Activated T-cell treated with anti-CD3 and anti-CD28 coated beads, Interleukin-2, amount 50 U/mL, for 72 hours (primary cell): ENCODE measurements at places on chromosomes 11 and 22.

- no peaks in the 10 kb centered on the region for H3K36me3 ChIP-seq
- H3K27ac ChIP-seq, result no peak overlapping the region
- no peak overlapping the region for H3K4me3 ChIP-seq
- no peaks in the 10 kb centered on the region for H3K4me1 ChIP-seq
These were observed 311.9 kb downstream of the GUCY1A2 start for GRCh38 chr11:106706355-106706754.

DNA sequence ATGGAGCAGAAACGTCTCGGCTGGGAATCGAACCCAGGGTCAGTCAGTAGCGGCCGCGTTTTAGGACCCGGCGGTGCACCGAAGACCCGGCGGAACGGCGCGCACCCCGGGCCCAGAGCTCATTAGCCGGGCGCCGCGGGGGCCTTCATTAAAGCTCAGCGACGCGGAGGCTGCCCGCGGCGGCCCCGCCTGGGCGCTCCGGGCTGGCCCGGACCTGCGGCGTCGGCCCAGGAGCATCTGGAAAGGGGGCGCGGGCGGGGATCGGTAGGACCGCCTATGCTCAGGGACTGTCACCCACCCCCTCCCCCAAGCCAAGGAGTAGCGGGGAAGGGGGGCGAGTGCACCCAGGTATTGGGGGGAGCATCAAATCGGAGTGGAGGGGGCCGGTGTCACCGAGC is 52.2 kb downstream of the CYTH4 start:
- no peaks in the 10 kb centered on the region for H3K36me3 ChIP-seq
- DNase-seq, result no peak
- H3K27me3 ChIP-seq, result peaks cover 55% of the 10 kb centered on the region

GRCh38 chr11:87972133-87972532 is 203.1 kb downstream of the RAB38 start:
- no peaks in the 10 kb centered on the region for H3K36me3 ChIP-seq
- no peak overlapping the region for H3K27ac ChIP-seq
- H3K4me3 ChIP-seq, result no peak overlapping the region
- peaks cover 8% of the 10 kb centered on the region for H3K27me3 ChIP-seq
- H3K4me1 ChIP-seq, result no peaks in the 10 kb centered on the region
- no peak for DNase-seq

GRCh38 chr11:19777039-19777376 is 64.4 kb downstream of the NAV2 start:
- no peak overlapping the region for H3K27ac ChIP-seq
- H3K27me3 ChIP-seq, result peaks cover 57% of the 10 kb centered on the region
- H3K4me3 ChIP-seq, result peak overlapping the region; percentile 82

- no peak overlapping the region for H3K4me3 ChIP-seq
- no peaks in the 10 kb centered on the region for H3K36me3 ChIP-seq
- peaks cover 5% of the 10 kb centered on the region for H3K27me3 ChIP-seq
- DNase-seq, result no peak
- no peak overlapping the region for H3K27ac ChIP-seq
These were observed 44.2 kb upstream of the SMTN start for GRCh38 chr22:31036671-31037550.

DNA sequence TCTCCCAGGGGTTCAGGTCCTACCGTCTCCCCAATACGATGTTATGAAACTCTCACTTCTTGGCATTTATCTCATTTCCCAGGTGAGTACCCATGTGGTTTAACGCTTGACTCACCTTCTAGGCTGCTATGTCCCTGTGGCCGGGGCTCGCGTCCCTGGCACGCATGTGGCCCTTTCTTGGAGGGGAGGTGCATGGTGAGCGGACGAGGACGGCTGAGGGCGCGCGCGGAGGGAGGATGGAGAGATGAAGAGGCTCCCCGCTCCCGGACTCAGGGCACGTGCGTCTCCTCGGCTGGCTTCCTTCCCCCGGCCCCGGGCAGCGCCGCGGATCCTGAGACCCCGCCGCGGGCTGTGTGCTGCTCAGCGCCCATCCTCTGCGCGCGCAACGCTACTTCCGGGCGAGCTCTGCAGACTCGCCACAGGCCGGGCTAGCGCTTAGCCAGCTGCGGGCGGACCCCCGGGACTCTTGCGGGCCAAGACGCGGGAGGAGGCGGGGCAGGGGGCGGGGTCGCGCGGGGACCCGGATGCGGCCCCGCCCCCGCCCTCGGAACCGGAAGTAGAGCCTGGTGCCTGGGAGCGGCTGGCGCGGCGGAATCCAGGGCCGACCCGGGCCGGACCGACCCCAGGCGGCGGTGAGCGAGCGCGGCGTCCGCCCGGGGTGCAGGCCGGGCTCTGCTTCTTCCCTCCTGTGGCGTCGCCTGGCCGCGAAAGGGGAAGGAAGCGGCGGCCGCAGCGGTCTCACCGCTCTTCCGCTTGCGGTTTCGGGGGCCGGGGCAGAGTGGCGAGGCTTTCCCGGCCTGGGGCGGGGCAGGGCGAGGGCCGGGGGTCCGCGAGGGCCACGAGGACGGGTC is at the start of gene CTTN:
Gene CTTN (plus strand): TSS at position 547 of the 851 bp plus-strand sequence. CDS start 8,769 bp downstream, outside the sequence.
- peaks cover 23% of the 10 kb centered on the region for H3K27me3 ChIP-seq
- peaks cover 49% of the 10 kb centered on the region for H3K4me1 ChIP-seq
- H3K36me3 ChIP-seq, result peaks cover 7% of the 10 kb centered on the region

- H3K4me1 ChIP-seq, result peaks cover 21% of the 10 kb centered on the region
- peaks cover 3% of the 10 kb centered on the region for H3K36me3 ChIP-seq
- no peak overlapping the region for H3K27ac ChIP-seq
- no peak overlapping the region for H3K4me3 ChIP-seq
- H3K27me3 ChIP-seq, result no peaks in the 10 kb centered on the region
- no peak for DNase-seq
These were observed 70.9 kb upstream of the PRDM11 start for GRCh38 chr11:45075519-45075918.

GRCh38 chr11:16924826-16925560 is 89.2 kb downstream of the PLEKHA7 start:
- H3K27ac ChIP-seq, result no peak overlapping the region
- H3K27me3 ChIP-seq, result peaks cover 58% of the 10 kb centered on the region
- H3K4me1 ChIP-seq, result peaks cover 19% of the 10 kb centered on the region
- peak overlapping the region; percentile 94 for H3K4me3 ChIP-seq
- peaks cover 3% of the 10 kb centered on the region for H3K36me3 ChIP-seq
- no peak for DNase-seq

GRCh38 chr11:74069146-74070046 is 60.5 kb upstream of the UCP3 start:
- H3K4me1 ChIP-seq, result no peaks in the 10 kb centered on the region
- H3K27me3 ChIP-seq, result no peaks in the 10 kb centered on the region
- DNase-seq, result no peak
- no peak overlapping the region for H3K4me3 ChIP-seq

DNA sequence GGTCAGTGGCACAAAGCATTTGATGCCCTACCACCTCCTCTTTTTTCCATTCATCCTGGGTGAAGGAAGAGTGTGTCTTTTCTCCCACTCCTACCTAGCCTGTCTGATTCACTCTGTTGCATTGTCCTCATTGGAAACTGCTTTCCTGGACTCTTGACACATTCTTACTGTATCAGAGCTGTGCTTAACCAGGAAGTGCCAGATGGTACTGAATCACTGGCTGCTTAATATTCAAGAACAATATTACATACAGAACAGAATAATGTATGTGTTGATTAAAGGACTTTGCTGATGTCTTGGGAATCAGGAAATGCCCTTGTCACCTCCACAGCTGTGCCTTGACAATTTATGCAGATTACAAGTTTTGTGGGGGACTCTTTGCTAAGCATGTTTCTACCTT is 44.4 kb downstream of the SVIP start:
- no peak overlapping the region for H3K4me3 ChIP-seq
- H3K36me3 ChIP-seq, result no peaks in the 10 kb centered on the region
- H3K4me1 ChIP-seq, result peaks cover 14% of the 10 kb centered on the region
- no peak for DNase-seq
- no peaks in the 10 kb centered on the region for H3K27me3 ChIP-seq
- no peak overlapping the region for H3K27ac ChIP-seq

- no peaks in the 10 kb centered on the region for H3K4me1 ChIP-seq
- DNase-seq, result no peak
- no peak overlapping the region for H3K4me3 ChIP-seq
- H3K36me3 ChIP-seq, result no peaks in the 10 kb centered on the region
- H3K27me3 ChIP-seq, result peaks cover 9% of the 10 kb centered on the region
These were observed 15.9 kb upstream of the PRODH start for GRCh38 chr22:18952022-18952421.

DNA sequence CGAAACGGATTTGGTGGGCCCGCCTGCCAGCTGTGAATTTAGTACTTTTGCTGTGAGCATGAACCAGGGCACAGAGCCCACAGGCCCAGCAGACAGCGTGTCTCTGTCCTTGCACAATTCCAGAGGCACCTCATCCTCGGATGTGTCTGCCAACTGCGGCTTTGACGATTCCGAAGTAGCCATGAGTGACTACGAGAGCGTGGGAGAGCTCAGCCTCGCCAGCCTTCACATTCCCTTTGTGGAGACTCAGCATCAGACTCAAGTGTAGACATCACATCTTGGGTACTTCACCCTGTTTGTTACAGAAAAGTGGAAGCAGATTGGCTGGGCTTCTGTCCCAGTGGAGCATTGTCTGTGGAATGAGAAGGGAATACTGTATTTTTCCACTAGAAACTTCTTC is 78.6 kb upstream of the MTNR1B start:
- no peaks in the 10 kb centered on the region for H3K36me3 ChIP-seq
- no peak overlapping the region for H3K4me3 ChIP-seq
- no peak for DNase-seq
- no peaks in the 10 kb centered on the region for H3K27me3 ChIP-seq
- no peak overlapping the region for H3K27ac ChIP-seq

- H3K4me3 ChIP-seq, result peak overlapping the region; percentile 70
- H3K4me1 ChIP-seq, result peaks cover 14% of the 10 kb centered on the region
- H3K36me3 ChIP-seq, result peaks cover 6% of the 10 kb centered on the region
These were observed 9.4 kb downstream of the UEVLD start for GRCh38 chr11:18578975-18579598.

DNA sequence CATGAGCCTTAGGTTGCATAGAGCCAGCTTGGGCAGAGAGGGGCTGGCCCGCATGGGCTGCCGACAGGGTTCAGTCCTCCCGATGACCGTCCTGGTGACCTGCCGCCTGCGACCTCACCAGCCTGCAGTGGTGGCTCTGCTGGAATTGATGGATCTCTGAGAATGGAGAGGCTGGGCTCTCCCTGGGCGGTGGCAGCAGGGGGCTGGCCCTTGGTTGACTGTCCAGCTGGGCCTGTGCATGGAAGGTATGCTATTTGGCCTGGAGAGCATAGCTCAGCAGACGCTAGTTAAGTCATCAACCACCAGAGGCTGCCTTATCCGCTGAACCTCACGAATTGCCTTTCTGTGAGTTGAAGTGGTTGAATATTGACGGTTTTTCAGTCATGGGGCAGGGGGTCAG is 19.7 kb downstream of the GRAMD4 start:
- no peaks in the 10 kb centered on the region for H3K27me3 ChIP-seq
- H3K27ac ChIP-seq, result peak overlapping the region; percentile 27
- no peaks in the 10 kb centered on the region for H3K36me3 ChIP-seq
- DNase-seq, result no peak

DNA sequence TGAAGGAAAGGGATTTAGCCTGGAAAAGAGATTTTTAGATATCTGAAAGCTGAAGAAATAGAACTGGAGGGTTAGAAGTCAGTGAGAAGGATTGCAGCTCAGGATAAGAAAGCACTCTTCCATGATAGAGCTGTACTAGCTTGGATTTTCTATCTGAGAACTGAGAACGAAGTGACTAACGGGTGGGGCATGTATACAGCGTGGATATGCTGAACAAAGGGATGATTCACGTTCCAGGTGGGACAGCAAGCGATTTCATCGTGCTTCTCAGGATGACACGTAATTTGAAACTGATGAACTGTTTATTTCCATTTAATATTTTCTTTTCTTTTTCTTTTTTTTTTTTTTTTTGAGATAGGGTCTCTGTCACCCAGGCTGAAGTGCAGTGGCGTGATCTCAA is 53.0 kb downstream of the GRAMD1B start:
- H3K27ac ChIP-seq, result no peak overlapping the region
- no peaks in the 10 kb centered on the region for H3K27me3 ChIP-seq
- peaks cover 69% of the 10 kb centered on the region for H3K4me1 ChIP-seq
- H3K4me3 ChIP-seq, result no peak overlapping the region

GRCh38 chr11:12724301-12725054 is 50.3 kb downstream of the TEAD1 start:
- H3K36me3 ChIP-seq, result no peaks in the 10 kb centered on the region
- no peak for DNase-seq
- peaks cover 85% of the 10 kb centered on the region for H3K27me3 ChIP-seq

DNA sequence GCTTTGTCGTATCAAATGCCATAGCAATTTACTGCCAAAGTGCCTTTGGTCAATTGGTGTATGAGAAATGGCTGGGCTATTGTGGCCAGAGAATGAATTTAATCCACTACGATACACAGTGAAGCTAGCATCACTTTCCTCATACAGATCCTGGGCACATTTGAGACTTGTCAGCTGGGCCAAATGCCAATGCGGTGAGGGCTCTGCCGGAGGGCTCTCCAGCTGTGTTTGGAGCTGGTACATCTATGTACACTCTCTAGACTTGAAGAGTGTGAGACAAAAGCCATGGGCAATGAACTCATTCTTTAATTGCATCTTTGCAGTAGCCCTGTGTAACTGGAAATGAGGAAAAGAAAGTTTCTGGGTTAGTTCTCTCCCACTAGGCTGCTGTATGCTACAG is 1052.9 kb downstream of the NTM start:
- H3K27me3 ChIP-seq, result no peaks in the 10 kb centered on the region
- H3K4me3 ChIP-seq, result no peak overlapping the region
- H3K4me1 ChIP-seq, result no peaks in the 10 kb centered on the region
- no peak overlapping the region for H3K27ac ChIP-seq

GRCh38 chr22:39244496-39245129 is at the start of gene PDGFB:
TSS of gene PDGFB (minus strand) at chr22:39244982. CDS start at chr22:39243963, 1,019 bp downstream.
- H3K27ac ChIP-seq, result no peak within 1 kb of the TSS
- peaks cover 58% of the 10 kb centered on the region for H3K27me3 ChIP-seq
- peak within 1 kb of the TSS; percentile 87 for H3K4me3 ChIP-seq

DNA sequence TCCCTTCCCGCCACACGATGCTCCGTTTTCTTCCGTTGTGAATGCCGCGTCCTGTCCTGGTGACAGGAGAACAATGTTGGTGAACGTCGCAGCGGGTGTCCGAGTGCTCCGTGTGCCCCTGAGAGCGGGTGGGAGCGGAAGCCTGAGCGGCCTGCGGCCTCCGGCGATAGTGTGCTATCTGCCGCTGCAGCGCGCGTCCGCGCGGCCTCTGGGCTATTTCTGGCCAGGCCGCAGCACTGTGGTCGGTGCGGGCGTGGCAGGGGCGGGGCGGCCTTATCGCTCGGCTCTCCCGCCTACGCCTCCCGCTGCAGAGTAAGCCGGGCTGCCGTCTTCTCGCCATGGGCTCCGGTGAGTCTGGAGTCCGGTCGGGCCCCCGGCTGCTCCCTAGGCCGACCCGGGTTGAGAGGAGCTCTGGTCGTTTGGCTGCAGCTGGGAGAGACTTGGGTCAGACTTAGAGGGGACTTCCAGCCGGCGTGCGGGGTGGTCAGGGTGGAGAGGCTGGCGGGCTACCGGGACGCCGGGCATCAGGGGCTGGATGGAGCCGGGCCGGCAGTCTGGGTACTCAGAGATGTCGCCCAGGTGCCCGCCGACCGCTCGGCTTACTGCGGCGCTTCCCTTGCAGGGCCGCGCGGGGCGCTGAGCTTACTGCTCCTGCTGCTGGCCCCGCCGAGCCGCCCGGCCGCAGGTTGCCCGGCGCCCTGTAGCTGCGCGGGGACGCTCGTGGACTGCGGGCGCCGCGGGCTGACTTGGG is at the start of gene GP1BB:
Gene GP1BB (plus strand): TSS at position 308 of the 751 bp plus-strand sequence. CDS start 31 bp downstream, at position 339.
- H3K4me1 ChIP-seq, result peaks cover 13% of the 10 kb centered on the region
- peak within 1 kb of the TSS; percentile 80 for H3K4me3 ChIP-seq
- peaks cover 44% of the 10 kb centered on the region for H3K27me3 ChIP-seq
- H3K27ac ChIP-seq, result no peak within 1 kb of the TSS
- no peaks in the 10 kb centered on the region for H3K36me3 ChIP-seq
- DNase-seq, result peak; percentile 64
